Aorta (tissue), 5 donors: ENCODE measurements at places on chromosomes 4 and X. TPM values are rescaled to one million over a fixed set of nuclear protein-coding genes. Genes with fewer than 3 reads are reported as not detected.

DNA sequence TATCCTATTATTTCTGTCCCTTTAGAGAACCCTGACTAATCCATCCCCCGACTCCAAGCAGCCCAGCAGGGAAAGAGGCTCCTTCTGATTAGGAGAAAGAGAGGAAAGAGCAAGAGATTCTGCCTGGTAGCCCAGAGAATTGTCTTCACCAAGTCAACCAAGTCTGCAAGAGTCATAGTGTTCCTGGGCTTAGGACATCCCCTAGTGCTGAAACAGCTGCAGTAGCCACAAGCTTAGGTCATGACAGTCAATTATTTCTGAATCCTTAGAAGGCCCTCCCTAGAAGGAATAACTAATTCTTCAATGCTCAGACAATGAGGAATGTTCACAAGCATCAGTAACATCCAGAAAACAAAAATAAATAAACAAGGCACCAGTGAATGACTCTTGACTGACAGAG is 480.3 kb upstream of the GRIA3 start:
- no peak for DNase-seq

DNA sequence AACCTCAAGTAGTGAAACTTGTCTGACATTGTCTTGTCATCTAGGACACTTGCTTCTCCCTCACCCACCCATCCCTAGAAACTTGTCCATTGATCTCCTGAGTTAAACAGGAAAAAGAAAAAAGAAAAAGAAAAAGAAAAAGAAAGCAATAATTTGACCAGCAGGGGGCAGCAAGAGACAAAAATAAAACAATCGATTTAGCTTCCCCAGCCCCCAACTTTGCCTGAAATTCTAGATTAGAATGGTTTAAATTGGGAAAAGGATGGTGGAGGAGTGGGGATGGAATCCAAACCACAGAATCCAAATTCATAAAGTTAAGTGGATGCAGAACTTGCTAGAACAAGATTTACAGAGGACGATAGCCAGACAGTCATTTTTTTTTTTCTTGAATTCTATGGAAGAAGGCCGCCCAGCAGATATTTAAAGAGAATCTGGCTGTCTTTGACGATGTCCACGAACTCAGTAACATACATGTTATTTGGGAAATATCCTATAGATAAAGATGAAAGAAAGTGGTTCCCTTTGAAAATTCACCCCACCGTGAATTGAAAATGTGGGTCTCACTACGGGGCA is 282.9 kb downstream of the USP46 start:
- no peak for DNase-seq

The HPGDS gene
- total RNA-seq: 3.2 TPM

- DNase-seq: no peak
Observed at GRCh38 chr4:80989921-80990544, 40.5 kb upstream of the BMP3 start.

The RPL9 gene
- total RNA-seq: 1,464 TPM
